ENCODE measurements at places on chromosomes 5 and 9.

DNA sequence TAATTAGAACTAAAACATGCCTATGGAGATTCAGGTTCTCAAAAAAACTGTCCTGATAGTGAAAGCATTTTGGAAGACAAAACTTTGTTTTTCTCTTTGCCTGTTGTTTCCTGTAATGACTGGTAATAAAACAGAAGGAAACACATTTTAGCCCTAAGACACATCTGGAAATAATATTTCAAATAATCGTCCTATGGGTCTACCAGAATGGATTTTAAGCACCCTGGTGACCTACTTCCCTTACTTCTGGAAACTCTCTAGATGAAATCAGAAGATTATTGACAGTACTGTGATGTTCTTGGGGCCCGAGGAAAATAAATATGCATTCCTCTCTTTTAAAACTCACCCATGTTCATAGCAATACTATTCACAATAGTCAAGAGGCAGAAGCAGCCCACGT lies 110.1 kb upstream of the TLE4 start:
- DNase-seq, result no peak

DNA sequence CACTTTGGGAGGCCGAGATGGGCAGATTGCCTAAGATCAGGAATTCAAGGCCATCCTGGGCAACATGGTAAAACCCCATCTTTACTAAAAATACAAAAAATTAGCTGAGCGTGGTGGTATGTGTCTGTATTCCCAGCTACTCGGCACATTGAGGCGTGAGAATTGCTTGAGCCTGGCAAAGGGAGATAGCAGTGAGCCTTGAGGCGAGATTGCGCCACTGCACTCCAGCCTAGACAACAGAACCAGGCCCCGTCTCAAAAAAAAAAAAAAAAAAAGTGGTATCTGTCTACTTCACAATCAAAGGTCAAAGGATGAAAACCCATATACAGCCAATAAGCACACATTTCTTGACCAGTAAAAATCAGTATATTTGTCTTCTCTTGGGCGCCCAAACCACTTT lies 728.5 kb upstream of the ADAMTS16 start:
- DNase-seq, result no peak

- no peak for DNase-seq
Observed at GRCh38 chr5:111469903-111470302, 42.4 kb downstream of the STARD4 start.

- no peak for DNase-seq
Observed at GRCh38 chr9:125468646-125469045, 207.0 kb downstream of the GAPVD1 start.

GRCh38 chr5:100852988-100853449 lies 50.1 kb downstream of the ST8SIA4 start:
- DNase-seq, result no peak

DNA sequence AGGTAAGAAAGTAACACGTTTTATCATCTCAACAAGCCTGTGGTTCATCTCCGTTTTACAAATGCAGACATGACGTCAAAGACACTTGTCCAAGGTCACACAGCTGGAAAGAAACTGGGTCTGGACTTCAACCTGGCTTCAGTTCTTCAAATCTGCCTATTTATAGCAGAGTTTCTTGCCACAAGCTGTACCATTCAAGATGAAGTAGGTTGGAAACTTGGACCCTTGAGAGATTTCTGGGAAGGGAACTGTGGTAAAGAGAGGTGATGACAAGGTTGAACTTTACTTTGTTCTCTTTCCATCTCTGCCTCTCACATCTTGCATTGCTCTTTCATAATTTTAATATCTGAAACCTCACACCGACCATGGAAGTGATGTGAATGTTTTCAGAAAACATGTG lies 29.9 kb upstream of the DENND1A start:
- DNase-seq, result no peak

DNA sequence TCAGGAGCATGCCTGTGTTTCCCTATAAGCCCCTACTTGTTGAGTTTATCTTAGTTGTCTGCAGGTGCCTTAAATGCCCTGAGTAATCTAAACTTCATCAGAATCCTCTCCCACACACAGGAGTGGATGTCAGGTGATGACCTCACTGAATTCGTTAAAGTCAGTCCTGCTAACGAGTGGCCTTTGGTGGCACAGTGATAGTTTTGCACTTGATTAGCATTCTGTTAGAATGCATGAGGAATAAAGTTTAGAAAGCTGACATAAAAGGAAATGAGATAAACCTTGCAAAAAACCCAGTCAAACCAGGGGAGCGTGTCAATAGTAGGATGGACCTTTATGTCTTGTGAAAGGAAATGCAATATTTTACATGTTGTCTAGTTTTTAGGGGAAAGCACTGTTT lies 4.5 kb downstream of the TRIM32 start:
- no peak for DNase-seq

- DNase-seq, result peak; percentile 53
Observed at GRCh38 chr5:161546470-161547301, at the start of gene GABRB2. GABRB2 (minus strand) TSS chr5:161546725; CDS start chr5:161546643, 82 bp downstream.

- no peak for DNase-seq
Observed at GRCh38 chr9:1938135-1938534, 77.0 kb upstream of the SMARCA2 start.

GRCh38 chr5:53480416-53481158 lies at the start of gene FST:
FST (plus strand) TSS chr5:53480629; CDS start chr5:53480792, 163 bp downstream.
- no peak for DNase-seq

DNA sequence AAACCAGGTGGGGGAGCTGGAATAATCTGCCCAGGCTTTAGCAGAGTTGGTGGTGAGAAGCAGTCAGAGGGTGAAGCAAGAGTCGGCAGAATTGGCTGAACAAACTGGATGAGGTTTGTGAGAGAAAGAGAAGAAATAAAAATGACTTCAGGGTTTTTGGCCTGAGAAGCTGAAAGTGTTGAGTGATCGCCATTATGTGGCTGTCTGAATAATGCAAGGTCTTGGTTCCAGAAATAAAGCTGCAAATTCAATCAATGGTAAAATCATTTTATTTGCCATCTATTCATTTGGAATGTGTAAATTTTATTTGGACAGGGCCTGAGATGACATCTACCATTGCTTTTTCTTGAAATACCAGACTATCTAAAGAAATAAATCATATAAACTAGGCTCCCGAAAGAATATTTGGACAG lies 50.4 kb upstream of the DAB2 start:
- no peak for DNase-seq

GRCh38 chr5:4142842-4143241 lies 547.2 kb downstream of the IRX1 start:
- no peak for DNase-seq

- no peak for DNase-seq
Observed at GRCh38 chr5:116396476-116397099, 178.0 kb downstream of the SEMA6A start.

DNA sequence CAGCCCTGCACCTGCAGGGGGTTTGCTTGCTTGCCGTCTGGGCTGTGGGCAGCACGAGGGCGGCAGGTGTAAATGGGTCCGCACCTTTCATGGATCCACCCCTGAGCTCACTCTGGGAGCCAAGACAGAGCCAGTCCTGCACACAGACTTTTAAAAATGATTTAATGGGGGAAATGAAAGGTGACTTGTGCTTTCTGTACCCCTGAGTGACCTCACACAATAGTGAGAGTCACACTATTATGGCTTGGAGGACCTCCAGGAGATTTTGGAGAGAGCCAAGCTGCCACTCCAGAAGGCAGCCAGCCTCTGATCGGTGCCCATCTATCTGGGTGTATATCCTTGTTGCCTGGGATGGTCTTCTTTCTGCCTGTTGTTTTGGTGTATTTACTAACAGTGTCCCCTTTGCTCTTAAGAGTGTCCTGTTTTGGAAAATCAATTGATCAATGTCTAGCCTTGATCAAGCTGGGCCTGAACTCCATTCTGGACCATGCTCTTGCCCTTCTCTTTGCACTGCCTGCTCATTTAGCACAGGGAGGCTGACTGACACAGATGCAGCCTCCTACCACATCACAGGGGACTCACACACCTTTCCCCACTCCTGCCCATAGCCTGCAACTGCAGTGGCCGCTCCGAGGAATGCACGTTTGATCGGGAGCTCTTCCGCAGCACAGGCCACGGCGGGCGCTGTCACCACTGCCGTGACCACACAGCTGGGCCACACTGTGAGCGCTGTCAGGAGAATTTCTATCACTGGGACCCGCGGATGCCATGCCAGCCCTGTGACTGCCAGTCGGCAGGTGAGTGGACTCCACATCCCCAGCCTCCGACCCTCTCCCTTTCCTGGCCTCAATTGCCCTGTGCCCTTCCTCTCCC lies 29.5 kb downstream of the LAMC3 start:
- no peak for DNase-seq

- no peak for DNase-seq
Observed at GRCh38 chr5:168816661-168817060, 237.5 kb upstream of the PANK3 start.

DNA sequence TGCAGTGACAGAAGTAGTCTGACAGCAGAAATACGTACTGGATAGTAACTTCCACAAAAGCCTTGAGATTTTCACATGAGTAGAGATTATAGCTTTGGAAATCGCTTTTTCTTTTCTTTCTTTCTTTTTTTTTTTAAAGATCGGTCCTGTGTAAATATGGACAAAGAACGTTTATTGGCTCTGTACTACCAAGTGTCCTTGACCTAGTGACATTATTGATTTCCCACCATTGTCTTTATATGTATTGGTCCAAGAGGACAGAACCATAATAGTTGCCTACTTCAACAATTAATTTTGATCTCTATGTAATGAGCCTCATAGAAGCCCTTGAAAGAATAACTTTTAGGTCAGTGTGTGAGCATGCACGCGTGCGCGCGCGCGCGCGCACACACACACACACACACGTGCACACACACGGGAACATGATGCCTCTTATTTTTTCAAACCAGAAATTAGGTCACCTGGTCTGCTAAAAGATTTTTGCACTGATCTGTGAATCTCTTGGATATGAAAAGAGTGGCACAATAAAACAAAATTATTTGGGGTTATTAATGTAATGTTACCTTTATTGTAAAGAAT lies 516.8 kb downstream of the PSAT1 start:
- no peak for DNase-seq

- DNase-seq, result no peak
Observed at GRCh38 chr9:127241354-127241753, 23.2 kb upstream of the GARNL3 start.

DNA sequence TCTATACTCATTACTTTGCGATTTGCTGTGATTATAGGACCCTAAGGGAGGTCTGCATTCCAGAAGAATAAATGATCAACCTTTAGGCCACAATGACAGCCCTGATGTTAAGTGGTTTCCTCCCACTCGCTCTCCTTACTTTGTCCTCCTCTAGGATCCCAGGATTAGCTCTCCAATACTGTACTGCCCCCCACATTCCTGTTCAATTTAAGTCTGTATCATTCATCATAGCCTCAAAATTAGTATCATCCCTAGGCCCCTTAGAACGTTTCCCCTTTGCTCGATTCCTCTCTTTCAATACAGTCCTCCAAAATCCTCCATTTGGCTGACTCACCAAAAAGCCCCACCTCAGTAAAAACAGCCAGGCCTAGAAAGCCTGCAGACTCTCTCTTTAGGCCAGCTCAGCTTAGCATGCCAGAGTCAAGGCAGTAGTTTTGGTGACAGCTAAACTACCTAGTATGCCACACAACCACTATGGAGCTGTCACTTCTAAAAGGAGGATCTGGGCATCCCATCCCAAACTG lies 24.4 kb downstream of the RNF145 start:
- DNase-seq, result no peak

- DNase-seq, result no peak
Observed at GRCh38 chr5:140116716-140117115, 2.8 kb downstream of the PURA start.

- no peak for DNase-seq
Observed at GRCh38 chr5:10615693-10616092, 51.8 kb downstream of the ANKRD33B start.

DNA sequence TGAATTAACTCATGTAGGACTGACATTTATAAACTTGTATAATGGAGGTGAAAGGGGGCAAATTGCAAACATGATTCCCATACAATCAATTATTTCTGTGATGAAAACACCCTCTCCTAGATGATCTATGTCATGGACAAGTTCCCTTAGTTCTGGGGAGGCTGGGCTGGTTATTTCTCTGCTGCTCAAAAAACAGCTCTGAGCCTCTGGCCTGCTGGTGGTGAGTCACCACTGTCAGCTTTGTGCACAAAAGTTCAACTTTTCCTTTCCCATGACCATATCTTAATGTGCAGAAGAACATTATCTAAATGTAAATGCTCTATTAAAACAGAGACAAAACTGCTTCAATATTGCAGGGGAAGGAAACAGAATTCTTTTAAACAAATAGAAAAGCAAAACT lies 85.0 kb downstream of the HMHB1 start:
- DNase-seq, result no peak

- peak; percentile 81 for DNase-seq
Observed at GRCh38 chr9:35096035-35096849, at the start of gene PIGO. PIGO (minus strand) TSS chr9:35096591; CDS start chr9:35095565, 1,026 bp downstream.

- no peak for DNase-seq
Observed at GRCh38 chr9:73026375-73026774, 73.5 kb upstream of the ALDH1A1 start.

GRCh38 chr9:13397661-13398060 lies 118.2 kb upstream of the MPDZ start:
- no peak for DNase-seq

GRCh38 chr9:96084331-96084734 lies 208.8 kb downstream of the ERCC6L2 start:
- DNase-seq, result no peak

GRCh38 chr9:106532306-106533015 lies 330.5 kb upstream of the ZNF462 start:
- no peak for DNase-seq

GRCh38 chr5:155799308-155799707 lies 527.7 kb upstream of the SGCD start:
- no peak for DNase-seq

DNA sequence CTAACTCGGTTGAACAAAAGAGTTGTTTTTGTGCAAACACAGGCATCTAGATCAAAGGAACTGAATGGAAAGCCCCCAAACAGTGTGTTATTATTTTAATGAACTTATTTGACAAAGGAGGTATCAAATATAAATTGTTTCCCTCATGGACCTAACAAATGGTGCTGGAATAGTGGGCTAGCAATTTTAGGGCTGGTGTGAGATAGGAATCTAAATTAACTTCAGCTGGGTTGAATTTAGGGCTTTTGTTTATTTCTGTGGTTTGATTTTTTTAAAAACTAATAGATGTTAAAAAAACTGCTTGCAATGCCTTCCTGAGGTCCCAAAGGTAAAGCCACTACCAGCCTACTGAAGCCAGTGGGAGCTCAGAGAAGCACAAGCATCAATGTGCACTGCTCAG lies 42.1 kb downstream of the TTC39B start:
- no peak for DNase-seq

DNA sequence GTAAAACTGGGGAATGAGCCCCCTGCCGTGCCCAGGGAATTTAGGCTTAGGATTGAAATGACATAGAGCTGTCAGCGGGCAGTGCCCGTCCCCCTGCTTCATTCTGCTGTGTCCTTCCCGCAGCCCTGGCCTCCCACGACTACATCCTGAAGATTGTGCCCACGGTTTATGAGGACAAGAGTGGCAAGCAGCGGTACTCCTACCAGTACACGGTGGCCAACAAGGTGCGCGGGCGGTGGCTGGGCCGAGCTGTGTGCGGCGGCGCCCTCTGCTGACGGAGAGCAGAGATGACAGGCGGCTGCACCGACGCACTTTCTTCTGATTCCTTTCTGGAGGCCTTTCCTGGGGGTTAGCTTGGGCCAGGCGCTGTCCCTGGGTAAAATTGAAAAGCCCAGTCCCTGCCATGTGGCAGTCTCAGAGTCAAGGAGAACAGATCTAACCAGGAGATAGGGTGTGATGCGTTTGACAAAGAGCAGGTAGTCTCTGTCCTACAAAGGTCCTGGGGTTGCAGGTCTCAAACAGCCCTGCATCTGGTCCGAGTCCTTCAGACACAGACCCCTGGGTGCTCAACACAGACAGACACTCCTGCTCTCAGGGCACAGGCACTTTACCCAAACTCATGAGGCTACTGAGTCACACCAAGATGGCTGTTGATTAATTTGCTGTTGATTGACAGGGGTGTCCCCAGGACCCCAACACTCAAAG lies 26.8 kb upstream of the RPL26L1 start:
- DNase-seq, result peak; percentile 12

Measured in NCI-H1694 (cell line).